ENCODE measurements at places on chromosomes 6 and 20.

DNA sequence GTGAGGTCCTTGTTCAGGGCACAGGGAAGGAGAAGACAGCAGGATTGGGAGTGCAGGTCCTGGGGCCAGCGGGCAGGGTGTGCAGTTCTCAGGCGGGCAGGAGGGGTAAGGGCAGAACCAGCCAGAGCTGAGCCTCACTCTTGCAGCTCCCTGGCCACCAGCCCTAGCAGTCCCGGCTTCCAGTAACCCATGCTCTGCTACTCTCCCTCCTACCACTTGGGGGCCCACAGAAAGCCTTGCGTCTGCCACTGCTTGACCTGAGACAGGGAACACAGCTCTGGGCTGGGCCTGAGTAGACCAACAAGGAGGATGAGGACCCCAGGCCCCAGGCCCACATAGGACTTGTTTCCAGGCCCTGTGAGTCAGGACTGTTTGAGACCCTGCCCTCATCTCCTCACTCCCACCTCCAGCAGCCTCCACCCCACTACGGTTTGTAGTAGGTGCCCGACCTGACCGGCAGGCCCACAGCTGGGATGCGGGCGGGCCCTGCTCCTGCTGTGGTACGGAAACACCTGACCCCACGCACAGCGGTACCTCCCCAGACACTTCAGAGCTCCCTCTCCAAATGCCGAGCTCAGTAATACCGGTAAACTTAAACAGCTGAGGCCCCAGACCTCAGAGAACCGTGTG is 39.2 kb downstream of the KCNK5 start:
- DNase-seq, result peak; percentile 15

DNA sequence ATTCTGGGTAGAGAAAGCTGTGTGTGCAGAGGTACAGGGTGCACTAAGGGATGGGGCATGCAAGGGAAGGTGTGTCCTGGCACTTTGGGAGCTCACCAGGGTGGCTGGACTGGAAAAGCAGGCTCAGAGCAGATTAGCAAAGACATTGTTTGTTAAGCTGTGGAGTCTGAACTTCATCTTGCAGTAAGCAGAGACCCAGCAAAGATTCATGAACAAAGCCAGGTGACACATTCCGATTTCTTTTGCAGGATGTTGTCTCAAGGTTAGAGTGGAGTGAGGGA is 28.8 kb downstream of the DUSP22 start:
- DNase-seq, result no peak

GRCh38 chr20:34892671-34893070 is 16.3 kb downstream of the ACSS2 start:
- DNase-seq, result no peak

DNA sequence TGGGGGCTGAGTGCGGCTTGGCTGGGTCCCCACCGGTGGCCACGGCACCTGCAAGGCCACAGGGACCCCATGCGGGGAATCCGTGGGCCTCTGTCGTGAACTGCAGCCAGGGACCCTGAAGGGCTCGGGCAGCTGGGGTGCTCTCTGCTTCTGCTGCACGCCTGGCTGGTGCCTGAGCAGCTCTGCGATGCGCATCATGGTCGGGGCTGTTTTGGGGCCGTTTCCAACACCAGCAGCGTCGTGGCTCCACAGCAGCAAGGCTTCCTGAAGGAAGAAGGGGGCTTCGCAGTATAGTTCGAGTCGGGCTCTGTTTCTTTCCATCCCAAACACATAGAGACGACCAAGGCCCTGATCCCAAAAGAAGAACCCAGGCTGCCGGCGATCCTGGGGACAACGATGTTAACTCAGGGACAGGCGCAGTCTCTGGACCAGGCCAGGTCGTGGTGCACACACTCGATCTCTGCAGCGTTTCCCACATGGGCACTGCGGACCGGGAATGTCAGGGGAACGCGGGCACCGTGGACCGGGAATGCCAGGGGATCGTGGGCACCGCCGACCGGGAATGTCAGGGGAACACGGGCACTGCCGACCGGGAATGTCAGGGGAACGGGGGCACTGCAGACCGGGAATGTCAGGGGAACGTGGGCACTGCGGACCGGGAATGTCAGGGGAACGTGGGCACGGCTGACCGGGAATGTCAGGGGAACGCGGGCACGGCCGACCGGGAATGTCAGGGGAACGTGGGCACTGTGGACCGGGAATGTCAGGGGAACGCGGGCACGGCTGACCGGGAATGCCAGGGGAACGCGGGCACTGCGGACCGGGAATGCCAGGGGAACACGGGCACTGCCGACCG is 36.8 kb upstream of the BHLHE23 start:
- no peak for DNase-seq

- peak; percentile 32 for DNase-seq
These were observed at the start of gene KCNQ5 for GRCh38 chr6:72621291-72622093. Gene KCNQ5 (plus strand): TSS chr6:72622064.

DNA sequence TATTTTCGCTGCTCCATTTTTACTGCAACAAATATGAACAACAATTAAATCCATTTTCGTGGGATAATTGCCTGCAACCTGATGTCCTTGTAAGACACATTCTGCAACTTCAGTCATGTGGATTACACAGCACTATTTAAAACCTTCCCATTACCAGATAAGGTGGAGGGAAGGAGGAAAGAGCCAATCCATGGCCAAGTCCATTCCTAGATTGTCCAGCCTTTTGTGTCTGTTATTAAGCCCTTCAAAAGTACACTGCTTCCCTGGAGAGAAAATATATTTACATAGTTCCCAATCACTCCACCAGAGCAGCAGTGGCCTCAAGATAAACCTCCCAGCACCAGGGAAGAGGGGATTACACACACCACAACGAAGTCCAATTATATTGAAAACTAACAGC is 347.9 kb downstream of the CDH26 start:
- no peak for DNase-seq

- DNase-seq, result no peak
These were observed 146.7 kb downstream of the PLCB4 start for GRCh38 chr20:9215539-9215938.

GRCh38 chr20:50980851-50981713 is 22.5 kb downstream of the MOCS3 start:
- peak; percentile 74 for DNase-seq

GRCh38 chr6:14221564-14222279 is 104.2 kb downstream of the CD83 start:
- no peak for DNase-seq

- DNase-seq, result no peak
These were observed 12.9 kb upstream of the TLDC2 start for GRCh38 chr20:36862857-36863668.

DNA sequence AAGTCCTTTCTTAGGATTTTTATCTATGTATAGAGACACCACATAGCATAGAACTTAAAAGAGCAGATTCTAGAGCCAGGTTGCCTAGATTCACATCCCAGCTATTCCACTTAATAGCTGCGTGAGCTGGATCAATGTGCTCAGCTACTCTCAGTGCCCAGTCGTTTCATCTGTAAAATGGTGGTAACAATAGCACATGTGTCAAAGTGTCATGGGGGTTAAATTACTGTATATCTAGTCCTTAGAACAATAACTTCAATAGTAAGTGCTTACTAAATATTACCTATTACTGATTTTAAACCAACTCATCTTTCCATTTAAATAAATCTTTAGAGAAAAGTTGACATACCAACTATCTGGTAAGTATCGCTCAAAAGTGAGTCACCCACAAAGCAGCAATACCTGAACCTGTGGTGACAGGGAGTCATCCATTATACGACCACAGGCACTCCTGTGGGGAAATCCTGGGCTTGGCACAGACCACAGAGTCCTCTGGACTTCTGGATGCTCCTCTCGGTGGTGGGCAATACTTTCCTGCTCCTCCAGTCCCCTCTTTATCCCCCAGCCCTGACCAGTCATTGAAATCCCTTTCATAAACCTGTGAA is 154.8 kb downstream of the PDSS2 start:
- peak; percentile 58 for DNase-seq

DNA sequence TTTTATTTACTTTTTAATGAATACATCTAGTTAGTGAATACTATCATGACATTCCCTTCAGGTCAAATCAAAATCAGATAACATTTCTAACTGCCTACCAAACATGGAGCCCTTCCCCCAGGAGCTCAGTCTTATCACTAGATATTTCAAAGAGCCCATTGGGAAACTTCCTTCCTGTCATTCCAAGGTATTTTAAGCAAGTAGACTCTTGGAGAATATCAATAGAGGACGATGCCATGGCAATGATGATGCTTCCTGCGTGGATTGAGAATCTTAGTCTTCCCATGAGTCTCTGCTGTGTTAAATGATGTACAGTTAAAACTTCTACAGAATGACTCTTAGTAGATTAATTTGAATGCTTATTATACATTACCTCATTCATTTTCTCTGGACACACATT is 384.9 kb downstream of the CENPW start:
- no peak for DNase-seq

- DNase-seq, result no peak
These were observed 59.6 kb downstream of the ZNF831 start for GRCh38 chr20:59223182-59223601.

- DNase-seq, result no peak
These were observed 36.1 kb downstream of the KCNS1 start for GRCh38 chr20:45064812-45065211.

GRCh38 chr6:56214703-56215101 is 32.7 kb downstream of the COL21A1 start:
- no peak for DNase-seq

DNA sequence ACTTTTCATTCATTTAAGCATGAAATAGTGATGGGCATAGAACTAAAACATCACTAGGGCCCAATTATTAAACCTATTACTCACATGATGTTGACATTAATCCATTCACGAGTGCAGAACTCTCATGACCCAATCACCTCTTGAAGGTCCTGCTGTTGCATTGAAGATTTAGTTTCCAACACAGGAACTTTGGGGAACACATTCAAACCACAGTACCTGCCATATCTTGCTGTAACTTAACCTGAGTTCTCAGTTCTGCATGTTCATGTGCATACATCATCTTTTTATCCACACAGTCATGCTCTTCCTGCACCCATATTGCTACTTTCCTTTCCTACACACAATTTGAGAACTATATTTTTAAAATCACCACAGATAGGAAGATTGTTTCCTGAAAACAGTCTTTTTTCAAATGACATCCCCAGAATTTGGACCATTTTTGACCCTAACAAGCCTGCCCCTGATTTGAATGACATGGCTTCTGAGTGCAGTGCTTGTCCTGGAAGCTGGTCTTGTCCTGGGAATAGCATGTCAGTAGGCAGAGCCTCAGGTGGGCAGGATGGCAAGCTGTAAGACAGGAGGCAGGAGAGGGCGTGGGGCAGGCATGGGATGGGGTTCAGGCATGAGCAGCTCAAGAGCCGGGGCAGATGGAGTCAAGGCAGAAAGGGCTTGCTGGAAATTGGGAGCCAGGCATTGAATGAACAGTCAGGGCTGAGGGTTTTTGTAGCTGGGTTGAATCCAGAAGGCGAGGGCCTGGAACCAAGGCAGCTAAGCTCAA is 49.2 kb upstream of the FOXC1 start:
- no peak for DNase-seq

DNA sequence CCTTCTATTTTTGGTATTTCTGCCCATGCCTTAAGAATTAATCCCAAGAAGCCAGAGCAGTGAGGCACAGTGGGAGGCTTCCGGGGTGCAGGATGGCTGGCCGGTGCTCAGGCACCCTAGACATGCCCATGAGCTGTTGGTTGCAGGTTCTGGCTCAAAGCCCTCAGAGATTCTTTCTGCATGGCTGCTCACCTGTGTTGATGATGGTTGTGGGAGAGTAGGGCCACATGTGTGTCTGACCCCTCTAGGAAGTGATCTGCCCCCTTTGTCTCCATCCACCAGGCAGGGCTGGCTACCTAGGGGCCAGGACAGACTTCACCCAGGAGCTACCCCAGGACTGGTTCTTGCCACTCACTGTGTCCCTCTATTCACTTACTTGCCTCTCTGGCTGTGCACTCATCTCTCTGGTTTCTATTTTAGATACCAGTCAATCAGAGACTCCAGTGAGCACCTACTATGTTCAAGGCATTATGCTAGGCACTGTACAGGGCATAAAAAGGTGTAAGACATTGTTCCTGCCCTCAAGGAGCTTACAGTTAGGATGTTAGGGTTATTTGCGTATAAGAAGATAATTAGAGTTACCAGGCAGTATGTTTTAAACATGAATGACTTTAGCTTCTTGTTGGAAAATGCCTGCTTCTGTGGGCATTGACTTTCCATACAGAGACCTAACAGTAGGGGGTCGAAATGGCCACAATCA is 16.8 kb downstream of the CD83 start:
- DNase-seq, result no peak

DNA sequence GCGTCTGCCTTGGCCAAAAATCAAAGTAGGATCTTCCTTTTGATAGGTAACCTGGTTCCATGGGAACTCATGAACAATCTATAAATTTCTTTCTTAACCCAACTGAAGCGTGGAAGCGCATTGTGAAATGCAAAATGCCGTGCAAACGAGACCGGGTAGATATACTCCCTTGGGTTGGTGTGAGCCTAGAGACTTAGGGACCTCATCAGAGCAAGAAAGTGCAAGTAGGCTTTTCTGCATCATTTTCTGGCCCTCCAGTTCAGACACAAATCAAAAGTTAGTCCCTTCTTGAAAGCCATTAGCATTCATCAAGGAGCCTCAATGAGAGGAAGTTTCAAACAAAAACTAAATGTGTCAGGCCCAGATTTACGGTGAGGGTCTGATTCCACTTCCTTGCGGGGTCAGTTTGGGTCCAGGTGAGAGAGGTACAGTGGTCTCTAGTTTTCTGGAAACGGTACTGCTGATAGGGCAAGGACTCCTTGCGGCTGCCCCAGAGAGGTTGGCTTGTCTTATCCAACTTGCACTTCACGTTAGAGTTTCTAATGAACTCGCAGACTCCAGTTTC is 5.3 kb upstream of the ZNF184 start:
- DNase-seq, result no peak

- DNase-seq, result peak; percentile 36
These were observed 201.2 kb upstream of the SMLR1 start for GRCh38 chr6:130625825-130626527.

DNA sequence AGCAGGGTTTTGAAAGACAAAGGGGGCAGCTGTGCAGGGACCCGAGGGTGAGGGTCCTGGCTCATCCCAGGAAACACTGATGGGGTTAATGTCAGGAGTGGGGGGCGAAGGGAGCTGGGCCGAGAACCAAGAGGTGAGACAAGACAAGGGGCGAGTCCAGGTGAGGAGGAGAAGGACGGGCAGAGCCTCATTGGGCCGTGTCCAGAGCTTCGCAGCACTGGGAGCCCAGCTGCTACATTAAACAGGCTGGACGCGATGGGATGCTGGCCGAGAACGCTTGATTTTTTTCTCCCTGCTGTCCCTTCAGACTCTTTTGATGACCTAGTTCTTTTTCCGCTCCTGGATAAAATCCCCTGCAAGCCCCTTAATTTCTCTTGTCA is 172.8 kb upstream of the SNX9 start:
- DNase-seq, result no peak

DNA sequence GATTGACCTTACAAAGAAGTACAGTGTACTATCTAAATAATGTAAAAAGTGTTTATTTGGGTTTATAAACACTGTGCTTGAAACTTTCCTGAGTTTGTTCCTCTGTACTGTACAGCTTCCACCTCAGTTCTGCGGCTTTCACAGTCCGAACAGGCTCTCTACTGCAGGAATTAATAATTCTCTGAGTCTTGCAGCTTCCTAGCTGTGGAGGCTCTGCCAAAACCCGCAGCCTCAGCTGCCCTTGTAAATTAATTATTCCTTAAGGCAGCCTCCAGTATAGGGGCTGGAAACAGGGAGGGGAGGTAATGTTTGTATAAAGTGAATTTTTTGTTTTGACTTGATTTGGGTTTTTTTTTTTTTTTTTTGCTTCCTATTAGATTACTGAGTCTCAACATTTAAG is 19.2 kb downstream of the TSPYL4 start:
- DNase-seq, result no peak

Data from activated T-cell treated with anti-CD3 and anti-CD28 coated beads, Interleukin-2, amount 50 U/mL, for 72 hours (primary cell).